ENCODE measurements at places on chromosomes 2 and 18. TPM values are rescaled to one million over a fixed set of nuclear protein-coding genes. Genes with fewer than 3 reads are reported as not detected.

IL18R1 gene
- 7.6 TPM for total RNA-seq

GRB14 gene
- not detected for total RNA-seq

ARHGEF4 gene
- total RNA-seq: 3.6 TPM

- peaks cover 17% of the 10 kb centered on the region for H3K36me3 ChIP-seq
- H3K27ac ChIP-seq: no peak overlapping the region
- no peak overlapping the region for H3K4me3 ChIP-seq
- no peaks in the 10 kb centered on the region for H3K27me3 ChIP-seq
- peaks cover 17% of the 10 kb centered on the region for H3K4me1 ChIP-seq
- no peak for DNase-seq
Measured at GRCh38 chr2:201366146-201366545, 9.0 kb upstream of the FLACC1 start.

- no peak overlapping the region for H3K4me3 ChIP-seq
- H3K36me3 ChIP-seq: peaks cover 45% of the 10 kb centered on the region
- peaks cover 17% of the 10 kb centered on the region for H3K4me1 ChIP-seq
Measured at GRCh38 chr2:210007895-210008294, 5.5 kb downstream of the RPE start.

DNA sequence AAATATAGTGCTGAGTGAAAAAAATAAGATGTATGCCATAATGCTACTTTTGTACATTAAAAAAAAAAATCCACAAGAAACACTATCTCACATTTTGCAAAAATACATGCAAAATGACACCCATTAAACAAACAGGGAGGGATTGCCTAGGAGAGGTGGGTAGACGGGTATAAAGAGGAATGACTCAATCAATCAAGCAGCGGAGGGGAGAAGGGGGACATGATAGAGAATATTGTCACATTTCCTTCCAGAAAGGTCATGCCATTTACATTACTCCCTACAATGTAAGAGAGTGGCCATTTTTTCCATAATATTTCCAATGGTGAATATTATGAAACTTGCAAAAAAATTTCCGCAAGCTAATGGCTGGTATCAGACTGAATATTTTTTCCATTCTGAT, 542.3 kb upstream of the TNP1 start:
- peaks cover 9% of the 10 kb centered on the region for H3K4me1 ChIP-seq
- no peak overlapping the region for H3K4me3 ChIP-seq
- H3K27me3 ChIP-seq: no peaks in the 10 kb centered on the region
- no peak for DNase-seq

- peaks cover 4% of the 10 kb centered on the region for H3K4me1 ChIP-seq
- no peak overlapping the region for H3K4me3 ChIP-seq
- H3K27ac ChIP-seq: no peak overlapping the region
Measured at GRCh38 chr2:31937741-31938140, 73.1 kb downstream of the MEMO1 start.

- H3K36me3 ChIP-seq: no peaks in the 10 kb centered on the region
- H3K27ac ChIP-seq: no peak overlapping the region
- H3K4me3 ChIP-seq: no peak overlapping the region
- H3K4me1 ChIP-seq: no peaks in the 10 kb centered on the region
- H3K27me3 ChIP-seq: no peaks in the 10 kb centered on the region
Measured at GRCh38 chr2:168345601-168346000, 98.2 kb upstream of the STK39 start.

DNA sequence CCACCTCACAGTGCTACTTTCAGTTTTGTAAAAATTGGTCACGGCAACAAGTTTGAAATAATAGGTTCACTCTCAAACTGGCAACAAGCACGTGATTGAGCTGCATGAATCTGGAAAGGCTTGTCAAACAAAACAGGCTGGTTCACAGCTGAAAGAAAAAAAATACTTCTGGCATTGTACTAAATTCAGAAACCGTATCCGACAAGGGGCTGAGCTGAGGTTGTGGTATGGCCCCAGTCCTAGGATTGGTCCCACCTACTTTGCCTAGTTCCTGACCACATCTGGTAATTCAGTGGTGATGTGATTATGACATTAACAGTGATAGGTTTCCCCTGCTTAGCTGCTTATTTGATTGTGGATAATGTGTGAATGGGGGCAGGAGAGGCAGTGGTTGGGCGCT, 326.5 kb upstream of the THUMPD2 start:
- DNase-seq: no peak
- H3K4me3 ChIP-seq: no peak overlapping the region
- no peaks in the 10 kb centered on the region for H3K36me3 ChIP-seq
- no peak overlapping the region for H3K27ac ChIP-seq

GRCh38 chr2:122031544-122032263, 276.3 kb downstream of the TSN start:
- no peaks in the 10 kb centered on the region for H3K4me1 ChIP-seq
- no peaks in the 10 kb centered on the region for H3K27me3 ChIP-seq
- no peak overlapping the region for H3K4me3 ChIP-seq
- DNase-seq: no peak
- no peaks in the 10 kb centered on the region for H3K36me3 ChIP-seq
